Tibial nerve (tissue), 4 donors: ENCODE measurements at places on chromosomes 2 and 18. TPM values are rescaled to one million over a fixed set of nuclear protein-coding genes. Genes with fewer than 3 reads are reported as not detected.

DNA sequence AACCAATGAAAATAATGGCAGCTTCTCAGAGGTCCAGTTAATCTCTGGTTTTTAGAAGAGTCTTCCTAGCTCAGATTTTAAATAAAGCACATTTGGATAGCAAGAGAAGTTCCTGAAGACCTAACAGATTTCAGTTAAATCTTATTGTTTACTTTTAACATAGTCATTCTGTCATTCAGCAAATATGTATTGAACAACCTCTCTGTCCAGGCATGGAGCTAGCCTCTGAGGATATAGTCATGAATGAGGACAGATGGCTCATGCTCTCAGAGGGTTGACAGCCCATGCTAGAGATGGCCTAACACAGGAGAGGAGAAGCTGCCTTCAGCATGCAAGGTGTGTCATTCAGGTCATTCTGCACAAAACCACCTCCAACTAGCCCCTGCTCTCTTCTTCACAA lies 6.2 kb downstream of the CCBE1 start:
- H3K27me3 ChIP-seq = no peaks in the 10 kb centered on the region
- no peaks in the 10 kb centered on the region for H3K4me1 ChIP-seq
- H3K27ac ChIP-seq = no peak overlapping the region
- DNase-seq = no peak
- no peaks in the 10 kb centered on the region for H3K36me3 ChIP-seq
- H3K4me3 ChIP-seq = no peak overlapping the region

GRCh38 chr2:105627534-105627933 lies 117.2 kb upstream of the NCK2 start:
- no peaks in the 10 kb centered on the region for H3K4me1 ChIP-seq
- no peaks in the 10 kb centered on the region for H3K36me3 ChIP-seq
- H3K4me3 ChIP-seq = no peak overlapping the region
- no peak overlapping the region for H3K27ac ChIP-seq
- no peak for DNase-seq

Gene SEPTIN2
- total RNA-seq = 585 TPM

- H3K36me3 ChIP-seq = no peaks in the 10 kb centered on the region
- H3K27me3 ChIP-seq = no peaks in the 10 kb centered on the region
- no peak overlapping the region for H3K4me3 ChIP-seq
- peaks cover 7% of the 10 kb centered on the region for H3K4me1 ChIP-seq
- no peak for DNase-seq
- H3K27ac ChIP-seq = no peak overlapping the region
These were observed 63.8 kb upstream of the PPP1CB start for GRCh38 chr2:28687640-28688385.

Gene UGT1A4
- total RNA-seq = not detected

DNA sequence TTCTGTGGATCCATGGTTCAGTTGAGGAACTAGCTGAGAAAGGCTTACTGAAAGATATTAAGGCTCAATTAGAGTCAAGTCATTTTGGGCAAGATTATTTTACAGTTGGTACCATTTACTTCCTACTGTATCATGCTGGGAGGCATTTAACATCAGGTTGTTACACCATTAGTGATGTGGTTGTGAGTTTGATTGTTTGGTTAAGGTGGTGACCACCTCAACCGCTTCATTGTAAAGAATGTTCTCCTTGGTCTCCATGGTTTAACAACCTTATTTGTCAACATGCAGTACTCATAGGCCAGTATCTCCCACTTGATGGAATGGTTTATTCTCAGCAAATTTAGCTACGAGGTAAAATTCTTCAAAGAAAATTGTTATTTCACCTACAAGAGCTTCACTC lies 34.1 kb downstream of the HRH4 start:
- no peaks in the 10 kb centered on the region for H3K27me3 ChIP-seq
- no peak overlapping the region for H3K4me3 ChIP-seq
- H3K36me3 ChIP-seq = no peaks in the 10 kb centered on the region
- no peak for DNase-seq
- no peak overlapping the region for H3K27ac ChIP-seq

DNA sequence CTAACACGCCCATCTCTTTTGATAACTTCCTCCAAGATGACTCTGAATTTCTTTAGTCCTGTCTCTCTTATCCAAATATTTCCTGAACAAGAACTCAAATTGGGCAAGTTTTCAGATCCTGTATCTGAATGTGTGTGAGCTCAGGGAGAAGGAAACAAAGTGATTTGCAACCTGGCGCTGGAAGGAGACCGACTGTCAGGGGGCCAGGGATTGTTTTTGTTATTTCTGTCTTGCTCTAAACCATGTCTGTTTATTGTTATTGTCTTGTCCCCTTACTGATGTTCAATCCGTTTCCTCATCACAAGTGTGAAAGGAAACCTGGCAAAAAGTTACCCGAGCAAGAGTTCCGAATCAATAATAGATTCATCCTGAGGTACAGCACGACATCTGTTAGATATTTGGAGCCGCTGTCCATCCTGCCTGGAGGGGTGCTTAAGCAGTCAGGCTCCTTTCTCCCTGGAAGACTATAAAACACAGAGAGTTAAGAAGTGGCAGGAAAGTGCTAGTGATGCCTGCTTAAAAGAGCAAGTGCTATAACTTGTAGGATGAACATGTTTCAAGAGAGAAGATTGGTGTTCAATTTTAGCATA lies 132.5 kb upstream of the OSR1 start:
- H3K27me3 ChIP-seq = no peaks in the 10 kb centered on the region
- no peak overlapping the region for H3K27ac ChIP-seq
- no peaks in the 10 kb centered on the region for H3K4me1 ChIP-seq
- no peak for DNase-seq

- no peak overlapping the region for H3K4me3 ChIP-seq
- H3K27me3 ChIP-seq = no peaks in the 10 kb centered on the region
- no peaks in the 10 kb centered on the region for H3K4me1 ChIP-seq
- no peak overlapping the region for H3K27ac ChIP-seq
These were observed 49.2 kb upstream of the NAB1 start for GRCh38 chr2:190599546-190600220.

- H3K27ac ChIP-seq = no peak overlapping the region
- no peak overlapping the region for H3K4me3 ChIP-seq
- no peaks in the 10 kb centered on the region for H3K27me3 ChIP-seq
- no peaks in the 10 kb centered on the region for H3K36me3 ChIP-seq
- no peak for DNase-seq
These were observed 33.3 kb upstream of the NRXN1 start for GRCh38 chr2:51065276-51065675.

Gene HAAO
- 9.3 TPM for total RNA-seq

Gene SULT1C2
- total RNA-seq = not detected
